ENCODE measurements at places on chromosomes 2 and 18. TPM values are rescaled to one million over a fixed set of nuclear protein-coding genes. Genes with fewer than 3 reads are reported as not detected.

Gene IL36A
- total RNA-seq, result not detected

- no peaks in the 10 kb centered on the region for H3K36me3 ChIP-seq
- H3K4me3 ChIP-seq, result no peak overlapping the region
- no peaks in the 10 kb centered on the region for H3K4me1 ChIP-seq
- DNase-seq, result no peak
Measured at GRCh38 chr2:126913881-126914615, 15.4 kb downstream of the TEX51 start.

GRCh38 chr2:142130111-142131009 is 456 bp downstream of the LRP1B start:
- H3K27ac ChIP-seq, result peak overlapping the region; percentile 71
- H3K27me3 ChIP-seq, result no peaks in the 10 kb centered on the region
- H3K4me3 ChIP-seq, result peak overlapping the region; percentile 82
- H3K36me3 ChIP-seq, result no peaks in the 10 kb centered on the region
- H3K4me1 ChIP-seq, result peaks cover 8% of the 10 kb centered on the region
- peak; percentile 51 for DNase-seq

DNA sequence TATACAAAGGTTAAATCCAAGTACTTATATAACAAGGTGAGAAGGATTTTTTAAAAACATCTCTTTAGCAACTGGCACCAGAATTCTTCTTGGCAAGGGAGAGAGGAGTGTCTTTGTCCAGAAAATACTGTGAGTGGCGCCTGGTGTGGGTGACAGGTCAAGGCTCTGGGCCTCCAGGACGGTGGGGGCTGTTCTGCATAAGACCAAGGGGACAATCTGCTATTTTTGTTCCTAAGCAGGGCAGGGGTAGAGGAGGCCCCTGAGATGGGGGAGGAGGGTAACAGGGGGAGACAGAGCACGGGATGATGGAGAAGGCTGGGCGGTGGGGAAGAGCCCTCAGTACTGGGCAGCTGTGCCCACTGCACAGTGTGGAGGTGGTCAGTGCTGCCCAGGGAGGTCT is 51.6 kb upstream of the TAF1B start:
- no peaks in the 10 kb centered on the region for H3K27me3 ChIP-seq
- H3K4me1 ChIP-seq, result peaks cover 6% of the 10 kb centered on the region
- no peak for DNase-seq
- H3K4me3 ChIP-seq, result no peak overlapping the region

GRCh38 chr18:46331316-46331715 is 227.1 kb downstream of the HAUS1 start:
- H3K27me3 ChIP-seq, result no peaks in the 10 kb centered on the region
- DNase-seq, result no peak
- H3K4me3 ChIP-seq, result no peak overlapping the region
- no peak overlapping the region for H3K27ac ChIP-seq
- H3K4me1 ChIP-seq, result peaks cover 27% of the 10 kb centered on the region

All from PC-9 (cell line).